ENCODE measurements at places on chromosomes 3 and 15.

DNA sequence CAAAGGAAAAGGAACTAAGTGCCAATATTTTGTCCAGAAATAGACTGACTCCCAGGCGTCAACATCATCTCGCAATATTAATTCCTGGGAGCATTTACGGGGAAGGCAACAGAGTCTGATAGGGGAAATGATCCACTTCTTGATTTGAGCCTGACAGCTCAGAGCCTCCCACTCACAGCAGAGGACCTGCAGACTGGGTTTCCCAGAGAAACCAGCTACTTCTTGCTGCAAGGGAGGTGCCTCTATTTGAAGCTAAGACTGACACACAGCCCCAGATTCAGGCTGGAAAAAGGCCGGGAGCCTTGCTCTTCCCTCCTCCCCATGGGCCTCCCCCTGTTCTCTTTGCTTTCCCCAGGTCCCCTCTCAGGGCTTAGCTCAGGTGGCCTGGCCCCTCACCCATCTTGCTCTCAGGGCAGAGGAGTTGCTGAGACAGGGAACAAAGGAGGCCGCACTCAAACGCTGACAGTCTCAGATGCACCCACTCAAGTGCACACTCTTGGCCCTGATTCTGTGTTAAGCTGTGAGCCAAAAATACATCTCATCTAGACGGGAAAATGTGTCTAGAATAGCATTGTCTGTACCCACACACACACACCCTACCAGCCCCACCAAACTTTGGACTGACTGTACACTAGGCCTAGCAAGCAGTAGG lies 49.8 kb upstream of the DCLK3 start:
- DNase-seq, result no peak

DNA sequence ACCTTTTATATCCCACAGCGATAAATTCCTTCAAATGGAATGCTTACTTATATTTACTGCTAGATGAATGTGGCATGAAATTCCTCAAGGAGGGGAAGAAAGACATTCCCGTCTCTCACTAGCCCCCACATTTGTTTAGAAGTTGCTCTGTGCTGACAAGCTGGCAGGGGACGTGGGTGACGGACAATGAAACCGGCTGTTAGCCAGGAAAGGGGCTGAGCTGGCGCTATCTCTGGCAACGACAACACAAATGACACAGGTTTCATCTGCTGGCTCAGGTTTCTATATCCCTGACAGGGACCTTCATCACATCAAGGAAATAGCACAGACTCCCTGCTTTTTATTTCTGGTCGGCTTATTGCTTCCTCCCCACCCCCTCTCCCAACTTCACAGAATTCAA lies 15.8 kb downstream of the RUVBL1 start:
- DNase-seq, result no peak

DNA sequence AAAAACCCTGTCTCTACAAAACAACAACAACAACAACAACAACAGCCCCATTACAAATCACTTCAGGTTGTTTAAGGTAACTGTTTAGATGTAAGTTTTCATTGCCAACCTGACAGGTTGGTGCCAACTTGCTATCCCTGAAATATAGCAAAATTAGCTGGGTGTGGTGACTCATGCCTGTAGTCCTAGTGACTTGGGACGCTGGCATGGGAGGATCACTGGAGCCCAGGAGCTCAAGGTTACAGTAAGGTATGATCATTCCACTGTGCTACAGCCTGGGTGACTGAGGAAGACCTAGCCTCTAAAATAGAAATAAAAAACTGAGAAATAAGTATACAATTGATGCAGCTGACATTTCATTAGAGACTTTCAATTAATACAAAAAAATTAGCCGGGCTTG lies 36.0 kb upstream of the CDAN1 start:
- no peak for DNase-seq

DNA sequence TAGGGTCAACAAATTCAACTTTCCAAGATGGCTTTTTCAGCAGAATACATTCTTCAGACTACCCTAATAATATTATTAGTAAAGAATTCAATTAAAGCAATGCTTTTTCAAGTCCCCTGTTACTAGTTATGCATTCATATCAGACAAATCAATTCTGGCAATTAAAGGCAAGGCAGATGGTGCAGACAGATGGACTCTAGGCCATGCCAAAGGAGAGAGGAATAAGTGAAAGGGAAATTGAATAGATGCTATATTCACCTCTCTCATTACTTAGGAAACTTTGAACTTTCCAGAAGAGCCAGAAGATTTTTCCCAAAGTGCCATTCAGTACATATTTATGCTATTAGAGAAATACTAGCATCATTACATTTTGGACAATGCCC lies 487.7 kb upstream of the RASGRP1 start:
- DNase-seq, result no peak

- DNase-seq, result no peak
These were observed 33.0 kb upstream of the KLF13 start for GRCh38 chr15:31293655-31294054.

DNA sequence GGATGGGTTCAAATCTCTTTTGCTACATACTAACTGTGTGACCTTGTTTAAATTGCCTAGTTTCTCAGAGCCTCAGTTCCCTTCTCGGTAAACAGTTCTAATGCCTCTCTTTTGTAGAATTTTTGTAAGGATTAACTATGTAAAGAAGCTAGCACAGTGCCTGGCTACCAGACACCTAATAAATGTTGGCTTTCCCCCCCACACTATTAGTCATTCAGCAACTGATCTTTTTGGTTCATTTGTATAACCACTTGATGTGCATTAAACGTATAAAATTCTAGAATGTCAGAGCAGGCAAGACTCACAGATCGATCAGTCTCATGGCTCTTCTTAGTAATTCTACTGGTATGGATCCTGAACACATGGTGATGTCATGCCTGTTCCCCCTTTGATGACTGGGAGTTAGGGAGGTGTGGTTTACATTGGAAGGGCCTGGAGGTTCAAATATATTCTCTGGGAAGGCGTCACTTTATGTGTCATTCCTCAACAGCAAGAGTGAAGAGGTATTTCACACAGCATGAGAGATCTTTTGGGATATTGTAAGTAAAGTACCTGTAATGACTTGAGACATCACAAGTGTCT lies 6.5 kb downstream of the TAGLN3 start:
- DNase-seq, result no peak

GRCh38 chr3:184384342-184384741 lies 4.5 kb downstream of the CHRD start:
- DNase-seq, result no peak

GRCh38 chr15:68730471-68730919 lies 90.2 kb downstream of the ANP32A start:
- DNase-seq, result no peak

GRCh38 chr3:142022381-142022780 lies 127.0 kb downstream of the TFDP2 start:
- DNase-seq, result no peak

Measured in activated CD4-positive, alpha-beta T cell treated with anti-CD3 and anti-CD28 coated beads for 1 hour (primary cell).